ENCODE measurements at places on chromosomes 13 and 19.

DNA sequence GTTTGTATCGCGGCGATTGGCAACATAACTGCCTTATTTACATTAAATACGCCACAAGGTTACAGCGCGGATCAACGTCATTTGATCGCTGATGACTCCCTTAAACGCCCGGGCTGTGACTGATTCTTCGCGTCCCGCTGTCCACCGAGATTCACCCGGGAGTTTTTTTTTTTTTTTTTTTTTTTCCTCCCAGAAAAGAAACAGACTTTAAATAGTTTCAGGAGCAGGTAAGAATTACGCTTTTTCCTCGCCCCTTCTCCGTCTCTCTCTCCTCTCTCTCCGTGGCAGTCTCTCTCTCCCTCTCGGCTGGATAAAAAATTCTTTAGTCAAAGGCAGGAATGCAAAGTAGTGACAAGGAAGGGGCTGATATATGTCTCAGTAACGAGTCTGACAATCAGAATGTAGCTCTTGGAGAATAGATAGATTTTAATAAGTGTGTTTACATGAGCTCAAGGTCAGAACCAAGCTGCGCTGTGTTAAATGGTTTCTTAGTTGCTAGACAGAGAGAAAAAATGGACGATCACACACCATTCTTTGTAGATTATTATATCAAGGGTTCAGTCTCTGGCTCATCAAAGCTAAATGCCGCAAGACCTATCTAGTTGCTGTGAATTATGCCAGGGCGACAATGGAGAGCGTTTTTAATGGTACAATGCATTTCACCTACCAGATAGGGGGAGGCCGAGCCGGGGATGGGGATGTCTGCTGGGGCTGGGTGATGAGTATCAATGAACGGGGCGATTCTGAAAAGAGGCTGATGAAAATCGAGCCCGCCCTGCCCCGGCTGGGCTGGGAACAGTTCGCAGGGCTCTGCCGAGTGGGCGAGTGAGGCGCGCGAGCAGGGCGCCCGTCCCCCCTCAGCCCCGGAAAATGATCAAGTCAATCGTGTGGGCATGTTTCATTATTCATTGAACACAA is 147.2 kb upstream of the ZNF536 start:
- peak; percentile 12 for DNase-seq

GRCh38 chr19:23393121-23393520 is 2.1 kb downstream of the ZNF91 start:
- no peak for DNase-seq

GRCh38 chr19:31337008-31337914 is 12.0 kb downstream of the TSHZ3 start:
- DNase-seq, result no peak

DNA sequence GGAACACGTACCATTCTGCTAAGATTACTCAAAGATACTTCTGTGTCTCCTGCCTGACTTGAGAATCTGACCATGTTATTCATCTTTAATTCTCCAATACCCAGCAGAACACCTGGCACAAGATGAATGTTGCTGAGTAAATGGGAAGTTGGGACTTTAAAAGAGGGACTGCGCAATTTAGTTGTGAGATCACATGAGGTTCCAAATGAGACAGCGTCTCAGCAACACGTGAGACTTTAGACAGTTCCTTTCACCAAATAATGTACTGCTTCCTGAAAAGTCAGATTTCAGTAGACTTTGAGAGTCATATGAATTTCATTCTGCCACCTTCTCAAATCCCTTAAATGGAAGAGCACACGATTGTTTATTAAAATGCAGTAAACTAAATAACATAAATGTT is 36.7 kb downstream of the DOCK9 start:
- no peak for DNase-seq

GRCh38 chr19:2171349-2172145 is 7.8 kb downstream of the DOT1L start:
- peak; percentile 91 for DNase-seq

DNA sequence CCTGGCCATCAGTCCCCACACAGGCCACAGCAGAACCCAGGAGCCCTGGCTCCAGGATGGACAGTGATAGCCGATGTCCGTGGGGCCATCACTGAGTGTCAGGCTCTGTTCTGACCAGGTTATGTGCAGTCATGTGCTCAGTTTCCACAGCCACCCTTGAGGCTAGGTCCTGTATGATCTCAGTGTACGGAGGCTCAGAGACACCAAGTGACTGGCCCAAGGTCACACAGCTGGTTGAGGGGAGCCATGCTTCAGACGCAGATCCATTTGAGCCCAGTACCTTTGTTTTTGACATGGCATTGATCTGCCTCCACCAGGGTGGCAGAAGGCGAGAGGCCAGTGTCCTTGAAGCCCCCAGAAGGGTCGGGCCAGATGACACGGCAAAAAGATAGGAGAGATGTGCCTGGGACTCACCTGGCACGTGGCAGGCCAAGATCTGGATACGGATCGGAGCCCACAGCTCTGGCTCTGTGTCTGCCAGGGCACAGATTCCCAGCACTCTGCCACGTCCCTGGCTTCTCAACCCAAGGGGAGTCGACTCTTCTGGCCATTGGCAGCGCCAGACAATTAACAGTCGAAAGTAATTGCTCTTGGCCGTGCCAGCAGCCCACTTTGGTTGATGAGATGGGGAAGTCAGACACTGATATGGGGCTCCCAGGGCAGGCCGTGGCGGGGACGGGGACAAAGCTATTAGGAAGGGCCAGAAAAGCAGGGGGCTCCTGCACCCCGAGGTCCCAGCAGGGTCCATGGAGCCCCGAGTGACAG is 15.6 kb downstream of the EVI5L start:
- no peak for DNase-seq

DNA sequence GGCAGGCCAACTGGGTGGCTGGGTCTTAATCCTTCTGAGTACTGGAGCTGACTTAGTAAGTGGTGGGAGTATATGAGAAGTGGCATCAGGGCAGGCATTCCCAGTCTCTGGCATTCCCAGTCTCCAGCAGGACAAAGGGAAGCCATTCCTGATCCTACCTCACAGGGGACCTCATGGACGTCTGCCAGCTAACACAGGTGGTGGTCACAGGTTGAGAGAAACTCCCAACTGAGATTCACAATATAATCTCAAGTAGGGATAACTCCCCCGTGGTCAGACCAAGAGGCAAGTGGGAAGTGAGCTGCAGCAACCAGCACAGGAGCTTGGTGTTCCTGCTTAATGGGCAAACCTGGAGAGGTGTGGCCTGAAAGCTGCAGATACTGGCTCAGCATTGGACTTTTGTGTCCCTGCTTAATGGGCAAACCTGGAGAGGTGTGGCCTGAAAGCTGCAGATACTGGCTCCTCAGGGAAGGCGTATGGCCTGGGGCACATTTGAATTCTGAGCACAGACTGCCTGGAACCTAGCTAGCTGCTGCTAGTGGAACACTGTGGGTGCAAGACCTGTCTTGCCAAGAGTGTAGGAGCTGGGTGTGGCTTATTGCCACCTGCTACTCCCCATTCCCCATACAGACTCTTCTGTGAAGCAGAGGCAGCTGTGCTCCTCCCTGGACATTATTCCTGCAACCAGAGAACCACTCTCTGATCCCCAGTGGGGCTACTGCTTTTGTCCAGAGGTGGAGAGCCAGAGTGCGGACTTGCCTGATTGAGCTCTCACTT is 25.9 kb upstream of the OR10H2 start:
- DNase-seq, result no peak

GRCh38 chr13:95251641-95252040 is 49.6 kb downstream of the ABCC4 start:
- DNase-seq, result no peak

DNA sequence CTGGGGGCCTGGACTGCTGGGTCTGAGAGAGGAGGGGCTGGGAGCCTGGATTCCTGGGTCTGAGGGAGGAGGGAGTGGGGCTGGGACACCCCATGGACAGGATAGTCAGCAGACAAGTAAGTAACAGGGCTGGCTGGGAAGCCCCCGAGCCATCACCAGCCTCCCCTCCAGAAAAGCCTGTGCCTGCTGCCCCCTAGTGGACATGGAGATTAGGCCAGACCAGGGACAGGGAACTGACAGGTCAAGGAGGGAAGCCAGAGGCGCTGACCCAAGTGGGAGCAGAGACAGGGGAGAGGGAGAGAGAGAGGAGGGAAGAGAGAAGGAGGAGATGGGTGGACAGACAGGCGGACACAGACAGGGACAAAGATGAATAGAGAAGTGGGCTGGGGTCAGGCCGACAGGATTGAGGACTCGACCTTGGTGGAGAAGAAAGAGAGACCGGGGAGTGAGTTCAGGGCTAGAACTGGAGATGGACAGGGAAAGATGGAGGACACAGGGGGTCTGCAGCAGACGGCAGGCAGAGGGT is 6.7 kb upstream of the ERFL start:
- peak; percentile 86 for DNase-seq
